Foreskin fibroblast (primary cell): ENCODE measurements at places on chromosomes 4 and X.
A peak's percentile ranks its signal among the peaks of the same experiment; 100 is the strongest.

DNA sequence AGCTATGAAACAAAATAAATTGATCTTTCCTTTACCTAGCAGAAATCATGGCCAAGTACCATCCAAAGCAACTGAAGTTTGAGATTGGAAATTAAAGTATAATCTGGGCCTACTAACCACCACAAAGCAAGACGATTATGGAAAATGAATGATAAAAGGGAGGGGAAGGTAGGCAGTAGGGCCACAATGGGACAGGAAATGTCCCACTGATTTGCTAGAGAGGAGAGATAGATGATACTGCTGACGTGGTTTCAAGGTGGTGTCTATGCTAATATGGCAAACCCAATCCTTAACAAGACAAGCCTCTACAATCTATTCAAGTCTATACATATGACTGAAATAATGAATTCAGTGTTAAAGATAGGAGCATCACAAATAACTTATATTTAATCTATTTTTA, 6.1 kb downstream of the TMPRSS11F start:
- DNase-seq, result no peak

- no peak for DNase-seq
These were observed 28.5 kb upstream of the TMSB4X start for GRCh38 chrX:12946406-12946805.

DNA sequence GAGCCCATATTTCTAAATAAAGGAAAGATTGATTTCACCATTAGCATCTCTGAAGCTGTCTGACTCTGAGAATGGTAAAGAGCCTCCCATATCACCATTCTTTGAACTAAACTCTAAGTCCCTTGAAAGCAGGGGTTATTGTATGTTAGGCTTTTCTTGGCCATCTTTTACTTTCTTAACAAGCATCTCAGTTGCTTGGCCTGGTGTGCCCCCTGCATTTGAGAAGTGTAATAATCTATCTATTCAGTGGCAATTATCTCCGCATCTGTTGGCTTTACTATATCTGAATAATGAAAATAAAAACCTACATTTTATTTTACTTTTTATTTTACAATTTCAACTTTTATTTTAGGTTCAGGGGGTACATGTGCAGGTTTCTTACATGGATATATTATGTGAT, 128.3 kb upstream of the ARMCX2 start:
- DNase-seq, result no peak

DNA sequence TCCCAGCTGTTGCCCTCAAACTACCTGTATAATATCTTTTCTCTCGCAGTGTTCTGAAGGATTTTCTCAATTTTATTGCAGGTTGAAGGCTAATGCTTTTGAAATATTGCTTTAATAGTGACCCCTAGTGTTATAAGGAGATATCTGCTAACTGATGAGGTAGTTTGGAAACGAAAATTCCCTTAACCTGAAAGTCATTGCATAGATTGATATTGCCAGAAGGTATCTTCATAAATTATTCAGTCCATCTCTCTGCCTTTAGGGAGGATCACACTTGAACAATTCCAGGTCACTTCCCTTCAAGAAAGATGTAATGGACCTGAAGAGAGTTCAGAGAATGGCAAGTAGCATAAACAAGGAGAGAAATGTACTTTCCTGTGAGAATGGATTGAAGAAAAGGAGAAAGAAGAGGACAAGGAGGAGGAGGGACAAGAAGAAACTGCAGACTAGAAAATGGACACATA, 44.1 kb downstream of the TIGD4 start:
- peak; percentile 46 for DNase-seq

- no peak for DNase-seq
These were observed 6.1 kb upstream of the CYSLTR1 start for GRCh38 chrX:78333521-78333920.

- DNase-seq, result peak; percentile 63
These were observed 39.7 kb downstream of the TRIM61 start for GRCh38 chr4:164937576-164938270.

- no peak for DNase-seq
These were observed 72.5 kb downstream of the RGS12 start for GRCh38 chr4:3365326-3365725.

GRCh38 chr4:55609393-55609866, 17.4 kb upstream of the PDCL2 start:
- DNase-seq, result peak; percentile 5

DNA sequence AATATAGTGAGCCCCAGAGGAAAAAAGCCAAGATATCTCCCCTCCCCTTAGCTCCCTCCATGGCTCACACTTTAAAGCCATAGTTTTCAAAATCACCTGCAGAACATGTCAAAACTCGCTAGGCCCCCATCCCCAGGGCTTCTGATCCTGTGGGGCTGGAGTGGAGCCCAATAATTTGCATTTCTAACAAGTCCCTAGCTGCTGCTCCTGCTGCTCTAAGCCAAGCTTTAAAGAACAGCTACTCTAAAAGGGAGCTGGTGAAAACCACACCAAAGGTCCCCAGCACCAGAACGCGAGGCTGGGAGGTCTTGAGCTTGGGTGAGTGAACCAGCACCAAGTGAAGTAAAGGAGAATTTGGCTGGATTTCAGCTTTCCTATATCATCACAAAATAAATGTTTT, 237.1 kb downstream of the ZNF674 start:
- no peak for DNase-seq

DNA sequence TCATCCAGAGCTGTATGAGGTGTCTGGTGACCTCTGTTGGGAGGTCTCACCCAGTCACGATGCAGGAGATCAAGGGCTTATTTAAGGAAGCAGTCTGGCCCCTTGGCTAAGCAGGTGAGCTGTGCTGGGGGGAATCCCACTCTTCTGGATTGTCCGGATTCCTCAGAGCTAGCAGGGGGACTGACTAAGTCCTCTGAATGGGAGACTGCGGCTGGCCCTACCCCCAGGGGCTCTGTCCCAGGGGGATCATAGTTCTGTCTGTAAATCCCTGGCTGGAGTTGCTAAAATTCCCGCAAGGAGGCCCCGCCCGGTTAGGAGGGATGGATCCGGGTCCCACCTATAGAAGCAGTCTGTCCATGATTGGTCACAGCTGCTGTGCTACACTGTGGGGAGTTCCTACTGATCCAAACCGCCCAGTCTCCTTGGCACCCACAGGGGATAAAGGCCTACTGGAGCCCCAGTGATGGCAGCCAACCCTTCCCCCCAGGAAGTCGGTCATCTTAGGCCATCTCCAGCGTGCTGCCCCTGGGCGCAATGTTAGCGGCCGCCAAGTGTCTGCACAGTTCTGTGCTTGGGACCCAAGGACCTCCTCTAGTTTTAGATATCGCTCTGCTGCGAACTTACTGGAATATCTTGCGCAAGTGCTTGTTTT, 118.2 kb upstream of the KLF8 start:
- no peak for DNase-seq

DNA sequence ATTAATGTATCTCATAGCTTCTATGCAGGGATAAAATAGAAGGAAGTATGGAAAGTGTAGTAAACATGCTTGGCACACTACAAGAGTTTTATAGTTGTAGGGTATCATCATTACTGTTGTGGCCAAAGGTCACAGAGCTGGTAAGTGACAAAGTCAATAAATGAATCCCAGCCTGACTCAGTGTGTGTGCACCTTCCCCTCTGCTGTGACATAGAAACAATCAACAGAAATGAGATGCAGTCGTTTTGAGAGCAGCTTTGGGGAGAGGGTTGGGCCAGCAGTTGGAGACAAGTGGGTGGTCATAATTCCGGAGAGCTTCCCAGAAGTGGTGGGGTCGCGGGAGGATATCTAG, 82.4 kb upstream of the RBPJ start:
- peak; percentile 34 for DNase-seq

GRCh38 chr4:61520681-61521160, 320.6 kb downstream of the ADGRL3 start:
- DNase-seq, result no peak
